ENCODE measurements at places on chromosomes 2 and 18. TPM values are rescaled to one million over a fixed set of nuclear protein-coding genes. Genes with fewer than 3 reads are reported as not detected.

Gene HAAO
- polyA plus RNA-seq = 8.6 TPM

Gene SERPINB7
- not detected for polyA plus RNA-seq

Gene EIF4E2
- 41.4 TPM for polyA plus RNA-seq

Gene GALNT3
- 7.8 TPM for polyA plus RNA-seq

Gene ATP9B
- 11.0 TPM for polyA plus RNA-seq

Gene SPIRE1
- 1.4 TPM for polyA plus RNA-seq

GRCh38 chr2:61291851-61292575 lies 130.0 kb downstream of the C2orf74 start:
- no peak for DNase-seq

GRCh38 chr18:21682371-21683051 lies 22.1 kb downstream of the ABHD3 start:
- DNase-seq = no peak

- no peak for DNase-seq
Observed at GRCh38 chr18:10839421-10839820, 309.9 kb downstream of the PIEZO2 start.

DNA sequence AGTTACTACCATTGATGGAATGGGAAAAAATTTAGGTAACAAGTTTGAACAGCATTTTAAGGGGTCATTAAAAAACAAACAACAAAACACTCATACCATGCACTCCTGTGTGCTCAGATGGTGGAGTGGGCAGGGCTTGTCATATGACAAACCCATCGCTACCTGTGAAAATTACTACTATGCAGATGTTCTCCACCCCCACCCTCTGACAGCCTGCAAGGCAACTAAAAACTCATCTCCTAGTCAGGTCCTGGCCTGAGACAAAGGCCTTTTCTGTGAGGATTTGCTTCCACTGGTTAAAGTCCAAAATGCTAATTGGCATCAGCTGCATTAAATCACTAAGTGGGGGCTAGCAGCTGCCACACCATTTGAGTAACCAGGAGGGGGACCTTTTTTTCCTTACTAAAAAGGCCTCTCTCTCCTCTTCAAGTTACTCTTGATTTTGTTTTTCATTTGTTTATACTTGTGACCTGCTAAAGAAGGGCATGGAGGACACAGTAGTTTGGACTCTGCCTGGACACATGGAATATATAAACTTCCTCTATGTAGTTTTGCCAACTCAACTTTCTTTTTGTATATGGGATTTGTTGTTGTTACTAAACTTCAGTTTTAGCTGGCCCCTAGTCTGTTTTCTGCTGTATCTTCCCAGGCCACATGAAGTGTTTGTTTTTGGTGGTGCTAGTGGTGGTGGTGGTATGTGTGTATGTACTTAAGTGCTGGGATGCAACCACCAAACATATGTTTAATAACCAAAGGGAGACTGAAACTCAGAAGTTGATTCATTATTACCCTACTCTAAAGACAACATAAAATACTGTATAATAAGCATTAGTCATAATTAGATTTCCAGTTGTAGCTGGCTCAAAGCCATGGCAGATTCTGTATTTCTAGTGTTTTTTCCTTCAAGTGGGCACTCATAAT lies 121.3 kb downstream of the MAP4K4 start:
- no peak for DNase-seq

GRCh38 chr2:107419191-107419590 lies 407.5 kb upstream of the RGPD4 start:
- DNase-seq = no peak

DNA sequence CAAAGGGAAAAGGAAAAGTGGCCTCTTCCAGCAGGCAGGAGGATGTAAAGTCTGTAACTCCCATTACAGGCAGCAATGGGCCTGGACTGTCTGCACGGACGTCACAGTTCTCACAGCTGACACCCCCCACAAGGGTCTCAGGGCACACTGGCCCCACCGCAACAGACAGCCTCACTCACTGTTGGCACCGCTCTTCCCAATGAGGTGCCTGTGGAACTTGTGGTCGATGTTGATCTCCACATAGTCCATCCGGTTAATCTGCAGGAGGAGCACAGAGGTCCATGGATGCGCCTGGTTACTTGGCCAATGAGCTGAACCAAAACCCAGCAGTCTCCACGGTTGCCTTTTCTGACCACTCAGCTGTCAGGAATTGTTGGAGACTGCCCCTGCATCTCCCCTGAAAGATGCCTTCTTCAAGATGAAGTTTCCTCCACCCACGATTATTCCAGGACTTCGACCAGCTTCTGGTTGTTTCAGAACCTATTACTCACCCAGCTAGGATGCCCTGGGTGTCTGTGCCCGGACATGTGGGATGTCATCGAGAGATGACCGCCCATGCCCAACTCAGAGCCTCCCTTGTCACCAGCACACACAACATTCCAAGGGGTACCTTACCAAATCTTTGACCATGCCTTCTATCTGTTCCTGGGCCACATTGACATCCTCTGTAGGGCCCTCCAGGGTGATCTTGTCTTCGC lies 62.5 kb downstream of the HDLBP start:
- DNase-seq = no peak

- no peak for DNase-seq
Observed at GRCh38 chr2:216317831-216318520, 54.3 kb downstream of the MARCHF4 start.

- no peak for DNase-seq
Observed at GRCh38 chr18:14747513-14748474, at the start of gene ANKRD30B. TSS of gene ANKRD30B (plus strand) at chr18:14748172. CDS start at chr18:14748420, 248 bp downstream.

DNA sequence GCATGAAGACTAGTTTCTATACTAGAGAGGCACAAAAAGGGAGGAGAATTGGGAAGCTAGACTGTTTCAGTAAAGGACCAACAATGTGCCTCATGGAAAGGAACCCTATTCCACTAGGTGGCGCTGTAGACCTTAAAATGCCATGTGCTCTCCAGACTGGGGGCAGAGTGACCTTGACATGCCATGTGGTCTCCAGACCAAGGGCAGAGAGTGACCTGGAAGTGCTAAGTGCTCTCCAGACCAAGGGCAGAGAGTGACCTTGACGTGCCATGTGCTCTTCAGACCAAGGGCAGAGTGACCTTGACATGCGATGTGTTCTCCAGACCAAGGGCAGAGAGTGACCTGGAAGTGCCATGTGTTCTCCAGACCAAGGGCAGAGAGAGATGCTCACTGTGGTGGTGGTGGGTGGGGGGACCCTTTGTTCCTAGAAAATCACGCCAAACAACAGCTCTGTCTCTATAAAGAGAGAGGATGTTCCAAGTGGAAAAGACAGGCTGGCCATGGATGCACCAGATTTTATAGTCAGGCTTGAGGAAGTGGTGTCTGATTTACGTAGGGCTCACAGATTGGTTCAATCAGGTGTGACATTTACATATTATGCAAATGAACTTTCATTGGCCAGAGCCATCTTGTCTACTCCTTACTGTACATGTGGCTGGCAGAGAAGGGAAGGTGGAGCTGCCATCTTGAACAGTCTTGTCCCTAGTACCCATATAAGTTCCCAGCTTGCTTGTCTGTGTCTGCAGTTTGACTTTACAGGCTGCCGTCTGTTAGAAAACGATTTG lies 344.0 kb upstream of the DDX18 start:
- no peak for DNase-seq

DNA sequence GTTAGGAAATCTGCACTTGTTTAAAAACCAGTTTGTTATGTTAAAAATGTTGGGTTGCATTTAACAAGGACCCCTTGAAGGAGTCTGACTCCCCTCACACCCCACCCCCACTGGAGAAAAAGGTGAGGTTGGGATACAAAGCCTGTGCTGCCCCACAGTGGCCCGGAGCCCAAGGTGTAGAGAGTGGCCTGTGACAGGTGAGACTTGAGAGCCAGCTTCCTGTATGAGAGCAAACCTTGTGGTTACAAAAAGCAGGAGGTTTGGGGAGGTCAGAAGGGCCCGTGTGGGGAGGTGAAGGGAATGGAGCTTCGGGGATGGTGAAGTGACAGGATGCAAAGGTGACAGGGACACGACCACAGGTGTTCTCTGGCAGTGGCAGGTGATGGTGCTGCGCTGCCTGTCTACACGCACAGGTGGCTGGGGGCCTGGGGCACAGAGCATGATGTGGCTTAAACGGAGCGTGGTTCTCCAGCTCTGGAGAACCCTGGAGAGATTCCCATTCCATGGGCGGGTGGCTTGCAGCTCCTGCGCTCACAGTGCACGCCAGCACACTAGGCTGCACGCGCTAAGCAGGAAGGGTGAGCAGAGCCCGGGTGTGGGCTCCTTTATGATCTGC lies 29.0 kb downstream of the IMPA2 start:
- DNase-seq = no peak

DNA sequence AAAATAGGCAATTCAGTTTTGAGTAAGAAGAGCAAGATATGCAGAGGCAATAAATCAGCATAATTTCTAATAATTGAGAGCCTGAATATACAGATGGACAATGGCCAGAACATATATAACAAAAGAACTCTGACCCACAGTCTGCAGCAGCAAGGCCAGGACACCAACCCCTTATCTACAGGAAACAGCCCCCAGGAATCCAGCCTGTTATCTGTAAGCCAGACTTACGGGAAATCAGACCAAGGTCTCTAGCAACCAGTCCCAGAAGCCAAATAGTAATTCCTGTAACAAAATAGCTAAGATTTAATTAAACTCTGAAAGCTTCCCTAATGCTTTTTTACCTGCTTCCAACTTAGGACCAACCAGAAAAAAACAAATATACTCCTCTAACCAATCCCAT lies 434.5 kb upstream of the GYPC start:
- DNase-seq = no peak

DNA sequence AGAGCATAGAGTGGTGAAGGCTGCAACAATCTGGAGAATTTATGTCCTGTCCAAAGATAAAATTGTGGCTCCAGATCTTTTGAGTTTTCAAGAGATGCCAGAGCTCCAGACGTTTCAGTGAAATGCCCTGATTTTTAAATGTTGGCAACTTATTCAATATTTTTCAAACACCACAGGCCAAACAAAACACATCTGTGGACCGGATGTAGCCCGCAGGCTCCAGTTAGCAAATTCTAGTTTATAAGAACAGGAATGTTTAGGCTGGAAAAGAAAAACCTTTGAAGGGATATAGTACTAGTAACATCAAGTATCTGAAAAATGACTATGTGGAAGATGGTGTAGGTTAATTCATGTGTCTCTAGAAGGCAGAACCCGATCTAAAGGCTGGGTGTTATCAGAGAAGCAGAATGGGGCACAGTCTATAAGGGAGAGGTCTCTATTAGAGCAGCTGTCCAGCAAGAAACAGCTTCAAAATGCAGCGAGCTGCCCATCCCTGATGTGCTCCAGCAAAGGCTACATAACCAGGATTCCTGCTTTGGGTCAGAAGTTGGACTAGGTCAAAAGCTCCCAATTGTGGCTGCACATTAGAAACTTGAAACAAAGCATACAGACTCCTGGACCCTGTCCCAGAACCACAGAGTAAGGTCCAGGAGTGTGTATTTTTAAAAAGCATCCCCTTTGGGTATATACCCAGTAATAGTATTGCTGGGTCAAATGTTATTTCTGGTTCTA lies 105.9 kb downstream of the ANKRD44 start:
- no peak for DNase-seq

GRCh38 chr2:234640657-234641056 lies 143.8 kb upstream of the ARL4C start:
- no peak for DNase-seq

- DNase-seq = no peak
Observed at GRCh38 chr2:205556841-205557539, 125.3 kb upstream of the NRP2 start.

GRCh38 chr2:150584081-150584480 lies 96.6 kb upstream of the RND3 start:
- no peak for DNase-seq

DNA sequence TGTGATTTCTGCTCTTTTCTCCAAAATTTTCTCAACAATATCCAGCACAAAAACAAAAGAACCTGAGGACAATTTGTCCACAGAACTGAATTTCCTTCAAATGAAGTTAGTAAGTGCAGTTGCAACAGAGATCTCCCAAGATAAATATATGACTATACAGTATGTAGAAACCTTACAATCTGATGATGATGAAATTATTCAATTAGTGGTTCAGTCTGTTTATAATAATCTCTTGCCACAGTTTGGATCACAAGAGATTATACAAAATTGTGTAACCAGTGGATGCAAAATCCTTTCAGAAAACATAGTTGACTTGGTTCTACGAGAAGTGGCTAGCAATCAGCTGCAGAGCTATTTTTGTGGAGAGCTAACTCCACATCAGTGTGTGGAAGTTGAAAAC lies 68.7 kb downstream of the FSIP2 start:
- DNase-seq = no peak

GRCh38 chr2:219218217-219218731 lies 484 bp downstream of the ABCB6 start:
- no peak for DNase-seq

DNA sequence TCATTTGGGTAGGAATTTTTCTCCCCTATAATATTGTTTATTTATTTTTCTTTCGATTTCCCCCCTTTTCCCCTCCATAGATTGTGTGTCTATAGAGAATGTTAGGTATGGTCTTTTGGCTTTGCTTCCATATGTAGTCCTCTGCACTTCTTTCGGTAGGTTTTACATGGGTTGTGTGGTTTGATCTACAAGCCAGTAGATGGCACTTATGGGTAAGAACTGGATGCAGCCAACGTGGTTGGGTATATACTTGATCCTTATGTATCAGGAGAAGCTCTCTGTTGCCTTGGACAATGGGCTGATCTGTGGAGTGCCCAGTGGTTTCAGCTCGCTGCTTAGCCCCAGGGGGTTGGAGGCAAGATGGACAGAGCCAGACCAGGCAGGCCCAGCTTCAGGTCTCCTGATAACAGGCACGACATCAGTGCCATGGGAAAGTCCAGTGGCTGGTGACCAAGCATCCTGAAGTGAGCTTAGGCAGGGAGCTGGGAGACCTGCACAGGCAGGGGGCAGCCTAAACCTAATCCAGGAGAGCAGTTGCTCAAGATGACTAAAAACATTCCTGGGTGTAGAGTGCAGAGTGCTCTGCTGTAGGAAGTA lies 488.3 kb downstream of the CCDC85A start:
- peak; percentile 47 for DNase-seq

GRCh38 chr2:134738141-134738870 lies 19.5 kb upstream of the TMEM163 start:
- no peak for DNase-seq

Data from spleen (tissue), 13 donors.